ENCODE measurements at places on chromosomes 13 and 19.

GRCh38 chr13:30340331-30341250, 33.2 kb upstream of the KATNAL1 start:
- no peak for DNase-seq

- no peak for DNase-seq
These were observed 286.6 kb downstream of the COG6 start for GRCh38 chr13:39941911-39942551.

GRCh38 chr13:108121406-108121805, 93.9 kb downstream of the LIG4 start:
- DNase-seq, result no peak

DNA sequence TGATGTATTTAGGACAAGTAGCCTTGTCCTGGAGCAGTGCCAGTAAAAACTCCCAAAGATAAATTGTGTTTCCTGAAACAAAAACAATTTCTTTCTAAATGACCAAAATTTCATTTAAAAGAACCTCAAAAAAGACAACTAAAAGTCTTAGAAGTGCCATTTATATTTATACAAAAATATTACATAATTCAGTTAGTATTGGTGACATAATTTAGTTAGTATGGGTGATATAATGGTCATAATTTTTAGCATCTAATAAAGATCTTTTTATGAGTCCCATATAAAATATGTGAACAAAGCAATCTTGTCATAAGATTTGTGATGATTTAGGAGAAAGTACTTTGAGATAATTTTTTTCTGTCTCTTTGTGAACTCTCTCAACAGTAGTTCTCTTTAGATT, 76.0 kb downstream of the ELF1 start:
- DNase-seq, result no peak

- no peak for DNase-seq
These were observed 104.6 kb downstream of the TEX26 start for GRCh38 chr13:31036731-31037695.

DNA sequence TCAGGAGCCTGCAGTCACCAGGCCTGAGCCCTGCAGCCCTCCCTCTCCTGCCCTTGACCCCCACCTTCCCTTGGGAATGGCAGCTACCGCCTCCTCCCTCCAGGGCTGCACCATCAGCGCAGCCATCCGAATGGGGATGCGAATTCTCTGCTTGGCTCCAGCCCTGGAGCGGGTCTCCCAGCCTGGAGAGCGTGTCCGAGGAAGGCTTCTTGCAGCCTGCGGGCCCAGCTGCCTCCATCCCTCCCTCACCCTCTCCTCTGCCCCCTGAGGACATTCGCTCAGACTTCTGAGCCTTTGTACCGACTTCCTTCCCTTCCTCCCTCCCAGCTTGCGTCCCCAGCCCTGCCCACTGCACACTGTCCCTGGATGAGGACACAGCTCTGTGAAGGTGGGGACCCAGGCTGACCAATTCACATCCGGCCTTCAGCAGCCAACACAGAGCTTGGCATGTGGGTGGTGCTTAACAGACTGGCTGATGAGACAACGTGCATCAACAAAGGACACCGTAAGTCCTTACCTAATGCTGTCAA, 6.0 kb upstream of the NKPD1 start:
- DNase-seq, result no peak

DNA sequence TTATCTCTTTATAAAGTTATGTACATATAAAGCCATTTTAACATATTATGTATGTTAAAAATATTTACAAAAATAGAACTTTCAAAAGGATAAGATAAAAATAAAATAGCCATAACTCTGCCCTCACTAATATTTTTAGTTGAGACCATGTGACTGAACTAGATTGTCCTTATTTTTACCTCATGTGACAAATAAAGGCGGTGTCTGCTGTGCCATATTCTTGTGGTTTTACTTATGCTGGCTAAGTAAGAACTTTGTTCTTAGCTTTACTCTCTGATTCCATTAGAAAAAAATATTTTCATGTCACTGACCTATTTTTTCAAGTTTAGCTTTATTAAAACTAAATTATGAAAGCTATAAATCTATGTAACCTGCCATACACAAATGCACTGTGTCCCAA, 135.6 kb upstream of the TSC22D1 start:
- DNase-seq, result no peak

- DNase-seq, result no peak
These were observed 25.1 kb downstream of the STARD13 start for GRCh38 chr13:33260168-33261098.

DNA sequence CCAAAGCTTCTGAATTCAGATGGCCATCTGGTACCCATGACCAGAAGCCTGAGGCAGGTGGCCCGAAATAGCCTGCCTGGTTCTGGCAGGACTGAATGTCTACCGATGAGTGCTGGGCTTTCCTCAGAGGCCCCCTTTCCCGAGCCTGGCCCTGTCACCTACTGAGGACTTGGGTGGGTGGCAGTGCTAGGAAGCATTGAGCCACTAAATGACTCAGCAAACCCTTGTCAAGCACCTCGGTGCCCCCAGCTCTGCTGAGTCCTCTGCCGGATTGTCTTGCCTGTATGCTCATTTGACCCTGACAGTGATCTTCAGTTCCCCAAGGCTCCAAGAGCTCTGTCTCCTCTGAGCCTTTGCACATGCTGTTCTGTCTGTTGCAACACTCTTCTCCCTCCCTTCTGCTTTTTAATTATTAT, 17.9 kb downstream of the PPP1R37 start:
- DNase-seq, result no peak

DNA sequence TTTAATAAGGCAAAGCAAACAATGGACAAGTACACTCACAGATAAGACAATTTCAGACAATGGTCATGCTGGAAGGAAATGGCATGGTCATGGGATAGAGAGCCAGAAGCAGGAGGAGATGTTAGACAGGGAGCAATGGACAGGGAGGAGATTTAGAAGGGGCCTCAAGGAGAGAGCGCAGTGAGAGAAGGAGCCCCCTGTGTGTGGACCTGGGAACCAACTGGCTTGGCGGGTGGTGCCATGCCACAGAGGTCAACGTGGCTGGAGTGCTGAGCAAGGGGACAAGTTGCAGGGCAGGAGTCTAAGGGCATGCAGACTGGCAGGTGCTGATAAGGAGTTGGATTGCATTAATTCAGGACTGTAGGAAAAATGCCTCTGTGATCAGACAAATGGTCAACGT, 75.3 kb upstream of the UQCRFS1 start:
- DNase-seq, result no peak

DNA sequence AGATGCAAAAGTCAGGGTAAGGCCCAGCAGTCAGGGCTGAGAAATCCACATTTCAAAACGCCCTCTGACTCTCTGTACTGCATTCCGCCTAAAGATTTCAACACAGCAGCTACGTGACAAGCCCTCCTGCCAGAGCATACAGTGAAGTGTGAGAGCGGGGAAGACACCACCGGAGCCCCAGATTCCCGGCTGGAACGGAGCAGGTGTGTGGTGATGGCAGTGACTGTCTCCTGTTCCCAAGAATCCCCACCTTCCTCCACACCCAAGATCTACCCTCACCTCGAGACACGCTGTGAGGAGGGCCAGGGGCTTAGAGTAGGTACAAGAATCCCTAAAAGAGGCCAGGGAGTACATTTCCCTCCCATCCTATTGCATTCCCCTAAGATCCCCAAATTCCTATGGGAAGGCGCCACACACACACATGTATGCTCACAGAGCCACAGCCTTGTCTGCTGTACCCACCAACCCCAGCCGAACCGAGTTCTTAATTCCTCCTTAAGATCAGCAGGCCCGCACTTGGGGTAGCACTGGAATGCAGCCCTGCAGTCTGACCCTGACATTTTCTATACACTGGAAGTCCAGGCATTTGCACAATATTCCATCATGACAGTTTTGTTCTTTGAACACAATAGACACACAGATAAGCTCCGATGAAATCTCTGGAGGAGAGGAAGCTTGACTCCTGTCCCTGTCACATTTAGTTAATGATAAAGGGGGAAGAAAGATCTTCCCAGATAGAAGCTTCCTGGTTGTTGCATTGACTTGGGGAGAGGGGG, 102.9 kb downstream of the FOXO1 start:
- DNase-seq, result no peak
